Stimulated activated CD4-positive, alpha-beta T cell treated with anti-CD3 and anti-CD28 coated beads, Interleukin-15, amount 100 ng/mL, for 1 hour (primary cell): ENCODE measurements at places on chromosomes 1 and 21.

DNA sequence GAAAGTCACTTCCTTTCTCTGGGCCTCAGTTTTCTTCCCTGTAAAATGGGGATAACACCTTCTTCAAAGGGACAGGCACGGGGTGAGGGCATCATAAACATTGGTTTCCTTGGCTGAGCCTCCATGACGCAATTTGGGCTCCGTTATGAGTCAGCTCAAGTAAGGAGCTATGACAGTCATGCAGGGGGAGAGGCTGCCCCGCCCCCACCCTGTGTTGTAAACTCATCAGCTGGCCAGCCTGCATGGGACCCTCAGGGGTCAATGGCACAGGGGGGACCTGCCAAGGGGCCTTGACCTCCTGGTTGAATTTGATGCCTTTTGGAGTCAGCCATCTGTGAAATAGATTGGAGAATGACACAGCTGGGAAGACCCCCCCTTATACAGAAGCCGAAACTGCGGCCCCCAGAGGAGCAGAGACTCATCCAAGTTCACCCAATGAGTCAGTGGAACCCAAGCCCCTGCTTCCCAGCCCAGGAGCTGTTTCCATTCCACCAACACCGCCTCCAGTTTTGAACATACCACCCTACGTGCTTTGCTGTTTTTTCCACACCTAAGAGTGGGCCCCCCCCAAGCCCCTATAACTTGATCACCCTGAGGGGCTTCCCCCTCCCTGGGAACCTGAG, 36.8 kb upstream of the RUNX3 start:
- no peak for DNase-seq

GRCh38 chr1:180211860-180212229, 18.2 kb upstream of the LHX4 start:
- no peak for DNase-seq

- no peak for DNase-seq
Measured at GRCh38 chr1:62528015-62528414, 69.3 kb upstream of the ANGPTL3 start.

DNA sequence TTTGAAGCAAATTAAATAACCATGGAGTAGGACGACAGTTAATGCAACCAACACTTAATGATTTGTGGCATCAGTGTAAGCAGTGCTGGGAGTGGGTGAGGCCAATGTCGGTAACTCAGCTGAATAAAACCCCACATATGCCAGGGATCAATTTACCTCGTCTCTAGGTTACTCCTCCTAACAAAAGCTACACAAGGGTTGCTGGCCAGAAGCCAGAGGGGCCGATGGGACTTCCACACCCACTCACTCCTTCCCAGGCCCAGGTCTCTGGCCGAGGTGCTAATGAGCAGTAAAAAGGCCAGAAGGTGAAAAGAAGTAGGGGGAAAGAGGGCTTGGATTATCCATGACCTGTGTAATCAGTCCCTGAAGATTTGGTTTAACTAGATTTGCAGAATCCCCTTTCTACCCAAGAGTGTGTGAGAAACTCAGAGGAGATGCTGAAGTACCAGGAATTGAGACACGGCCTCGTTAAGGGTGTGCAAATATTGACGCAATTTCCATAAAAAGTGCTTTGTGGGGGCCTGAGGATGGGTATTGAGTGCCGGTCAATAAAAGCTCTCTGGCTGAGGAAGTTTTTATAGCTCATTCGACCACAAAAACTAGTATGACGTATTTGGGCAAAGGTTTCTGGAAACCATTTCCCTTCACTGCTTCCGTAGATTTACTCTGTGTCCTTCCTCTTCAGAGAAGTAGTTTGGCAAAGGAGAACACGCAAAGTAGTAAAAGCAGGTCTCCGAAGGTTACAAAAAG, 145.5 kb downstream of the TBX15 start:
- no peak for DNase-seq

DNA sequence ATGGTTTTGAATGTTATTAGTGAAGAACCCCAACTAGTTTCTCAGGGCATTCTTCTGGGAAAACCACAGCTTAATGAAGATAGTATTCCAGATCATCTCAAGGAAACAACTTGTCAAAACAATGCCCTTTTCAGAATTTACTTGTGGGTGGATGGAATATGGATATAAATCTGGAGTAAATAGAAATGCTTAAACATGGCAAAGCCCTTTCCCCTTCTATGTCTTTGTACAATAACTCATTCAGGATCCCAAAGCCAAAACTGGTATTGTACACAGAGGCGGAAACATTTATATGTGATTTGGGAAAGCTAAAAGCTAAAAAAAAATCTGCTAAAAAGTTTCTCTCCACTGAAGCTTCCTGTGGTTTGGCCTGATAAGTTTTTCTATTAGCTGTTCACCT, 55.5 kb upstream of the RGS5 start:
- DNase-seq, result no peak

- DNase-seq, result no peak
Measured at GRCh38 chr1:85340427-85340826, 64.0 kb upstream of the BCL10 start.

GRCh38 chr1:235434001-235434400, 66.8 kb downstream of the TBCE start:
- DNase-seq, result no peak
